ENCODE measurements at places on chromosomes 5 and 9.
A peak's percentile ranks its signal among the peaks of the same experiment; 100 is the strongest.

- DNase-seq: no peak
Observed at GRCh38 chr9:128153947-128154695, 4.9 kb downstream of the LCN2 start.

DNA sequence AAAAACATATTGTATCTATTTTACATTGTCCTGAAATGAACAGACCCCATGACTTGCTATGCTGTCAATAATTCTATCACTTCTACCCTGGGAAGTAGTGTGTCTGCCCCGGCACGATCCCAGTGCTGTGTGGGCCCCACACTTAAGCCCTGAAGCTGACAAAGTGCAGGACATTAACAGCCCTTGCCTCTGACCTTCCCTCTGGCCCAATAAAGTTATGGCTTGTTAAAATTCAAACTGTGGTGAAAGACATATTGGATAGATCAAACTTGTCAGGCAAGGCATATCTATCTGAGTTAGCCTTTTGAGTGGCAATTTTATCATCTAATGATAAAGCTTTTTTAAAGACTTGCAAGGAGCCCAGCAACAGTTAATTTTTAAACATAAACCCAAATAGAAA, 229.2 kb downstream of the SPOCK1 start:
- no peak for DNase-seq

- peak; percentile 55 for DNase-seq
Observed at GRCh38 chr9:125431741-125432271, 170.2 kb downstream of the GAPVD1 start.

DNA sequence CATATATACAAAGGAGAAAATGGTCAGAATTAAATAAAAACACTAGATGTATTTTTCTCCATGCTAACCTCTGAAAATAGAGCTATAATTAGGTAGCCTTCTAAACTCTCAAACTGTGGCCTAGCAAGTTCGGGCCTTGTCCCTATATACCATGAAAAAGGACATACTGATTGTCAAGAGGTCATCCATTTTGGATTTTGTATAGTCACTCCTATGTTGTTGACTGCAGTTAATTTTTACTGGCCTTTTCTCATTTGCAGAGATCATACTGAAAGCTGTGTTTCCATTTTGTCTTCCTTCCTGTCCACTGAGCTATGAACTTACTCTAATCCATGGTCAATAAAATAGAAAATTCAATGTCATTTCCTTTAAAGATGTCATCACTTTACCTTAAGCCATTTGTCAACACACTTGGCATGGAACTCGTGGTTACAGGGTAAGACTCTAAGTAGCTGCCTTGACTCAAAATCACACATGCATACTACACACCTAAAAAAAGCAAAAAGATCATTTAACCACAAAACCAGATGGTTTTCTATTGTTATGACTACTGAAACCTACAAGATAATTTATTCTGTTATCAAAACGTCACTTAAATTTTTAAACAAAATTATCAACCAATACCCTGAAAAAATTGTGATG, 58.0 kb downstream of the RNF38 start:
- DNase-seq: no peak

GRCh38 chr9:37371565-37372464, 50.7 kb upstream of the GRHPR start:
- no peak for DNase-seq

DNA sequence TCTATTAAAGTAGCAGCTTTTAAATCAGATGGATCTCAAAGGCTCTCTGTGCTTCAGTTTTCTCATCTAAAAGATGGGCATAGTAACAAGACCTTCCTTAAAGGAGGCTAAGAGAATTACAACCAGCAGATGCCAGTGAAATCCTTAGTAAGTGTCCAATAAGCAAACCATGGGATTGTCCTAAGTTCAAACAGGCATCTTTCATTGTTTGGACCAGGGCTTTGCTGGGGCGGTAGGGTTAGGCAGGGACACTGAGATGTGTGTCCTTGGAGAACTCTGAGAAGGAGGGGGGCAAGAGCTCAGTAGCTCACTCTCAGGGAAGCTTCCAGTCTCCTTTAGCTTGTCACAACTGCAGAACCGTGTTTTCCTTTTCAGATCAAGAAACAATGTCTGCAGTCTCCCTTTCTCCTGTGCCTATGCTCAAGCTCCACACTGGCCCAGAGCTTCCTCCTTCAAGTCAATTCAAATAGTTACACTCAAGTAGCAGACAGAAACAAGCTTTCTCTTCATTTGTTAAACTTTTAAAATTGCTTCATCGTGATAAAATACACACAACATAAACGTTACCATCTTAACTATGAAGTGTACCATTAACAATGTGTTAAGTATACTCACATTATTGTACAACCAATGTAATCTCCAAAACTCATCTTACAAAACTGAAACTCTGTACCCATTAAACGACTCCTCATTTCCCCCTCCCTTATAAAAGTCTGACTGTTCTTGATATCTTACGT, 216.2 kb downstream of the PIK3R1 start:
- DNase-seq: no peak

DNA sequence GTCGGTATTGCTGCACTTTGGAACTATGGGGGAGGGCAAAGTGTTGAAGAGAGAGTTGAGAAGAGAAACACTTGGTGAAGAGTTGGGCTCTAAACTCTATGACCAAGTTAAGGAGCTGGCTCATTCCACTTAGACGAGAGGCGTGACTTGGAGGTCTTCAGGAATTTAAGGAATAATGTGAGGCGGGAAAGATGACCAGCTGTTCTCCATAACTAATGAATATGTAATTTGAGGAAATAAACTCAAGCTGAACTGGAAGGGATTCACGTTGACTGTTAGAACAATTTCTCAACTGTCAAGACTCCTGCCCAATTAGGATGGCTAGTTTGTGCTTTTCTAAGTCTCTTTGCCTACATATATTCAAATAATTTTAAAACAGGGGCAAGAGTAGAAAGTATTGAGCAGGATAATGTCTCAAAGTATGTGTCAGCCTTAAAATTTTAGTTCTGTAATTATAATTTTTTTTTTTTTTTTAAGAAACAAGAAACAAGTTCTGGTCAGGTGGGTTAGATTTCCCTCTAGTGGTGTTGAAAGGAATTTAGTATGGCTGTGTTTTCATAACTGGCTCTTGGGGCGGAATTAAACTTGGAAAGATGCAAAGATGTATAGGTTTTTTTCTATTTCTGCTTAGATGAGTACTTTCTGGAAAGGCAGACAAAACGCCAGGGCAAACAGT, 33.4 kb downstream of the TMEM252 start:
- DNase-seq: no peak

GRCh38 chr5:15117688-15118087, 246.1 kb upstream of the ANKH start:
- DNase-seq: no peak

- DNase-seq: no peak
Observed at GRCh38 chr5:142873831-142874230, 103.7 kb downstream of the ARHGAP26 start.
